ENCODE measurements at places on chromosomes 6 and 20.
A peak's percentile ranks its signal among the peaks of the same experiment; 100 is the strongest.

- no peak for DNase-seq
These were observed 158.3 kb upstream of the EEF1E1 start for GRCh38 chr6:8260610-8261009.

DNA sequence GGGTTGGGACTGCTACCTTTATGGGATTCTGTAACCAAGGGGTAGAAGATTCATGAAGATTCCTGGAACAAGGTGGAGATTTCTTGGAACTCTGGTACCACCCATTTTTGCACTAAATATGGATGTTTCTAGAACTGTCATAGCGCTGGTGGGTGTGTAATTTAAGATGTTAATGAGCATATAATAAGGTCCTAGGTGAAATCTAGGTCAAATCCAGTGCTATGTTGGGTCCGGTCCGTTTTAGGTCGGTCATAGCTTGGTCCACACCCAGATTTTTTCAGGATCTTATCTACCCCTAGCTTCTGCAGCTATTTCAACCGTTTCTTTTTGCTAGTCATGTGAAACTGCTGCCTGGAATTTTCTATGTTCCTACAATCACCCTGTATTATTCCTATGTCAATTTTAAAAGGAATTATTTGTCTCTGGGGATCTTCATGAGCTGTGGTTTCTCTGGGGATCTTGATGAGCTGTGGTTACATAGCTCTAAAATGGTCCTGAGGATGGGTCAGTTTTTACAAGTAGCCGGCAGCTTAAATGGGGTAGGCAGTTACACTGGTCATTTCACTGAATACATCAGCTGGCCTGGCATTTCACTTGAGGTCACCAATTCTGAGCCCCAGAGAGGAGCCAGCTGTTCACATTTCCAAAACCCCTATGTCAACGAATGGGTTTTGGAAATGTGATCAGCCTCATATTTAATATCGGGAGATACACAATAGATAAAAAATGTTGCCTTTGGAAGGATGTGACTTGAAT lies 652.3 kb upstream of the FLRT3 start:
- no peak for DNase-seq

DNA sequence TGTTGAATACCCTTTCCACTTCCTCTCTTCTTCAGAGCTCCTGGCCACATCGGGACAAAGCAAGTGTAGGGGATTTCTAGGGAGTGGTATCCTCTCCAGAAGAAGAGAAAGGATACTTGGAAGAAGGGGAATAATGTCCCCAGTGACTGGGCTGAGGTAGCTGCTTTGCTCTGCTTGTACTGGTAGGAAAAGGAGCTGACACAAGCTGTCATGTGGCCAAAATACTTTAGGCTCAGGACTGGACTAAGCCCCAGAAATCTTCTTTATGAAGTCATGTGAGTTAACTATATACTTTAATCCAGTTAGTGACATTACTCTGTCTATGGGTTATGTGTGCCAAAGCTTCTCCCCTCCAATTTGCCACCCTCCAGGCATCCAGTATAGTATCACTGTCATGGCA lies 40.5 kb downstream of the AKIRIN2 start:
- DNase-seq, result no peak

DNA sequence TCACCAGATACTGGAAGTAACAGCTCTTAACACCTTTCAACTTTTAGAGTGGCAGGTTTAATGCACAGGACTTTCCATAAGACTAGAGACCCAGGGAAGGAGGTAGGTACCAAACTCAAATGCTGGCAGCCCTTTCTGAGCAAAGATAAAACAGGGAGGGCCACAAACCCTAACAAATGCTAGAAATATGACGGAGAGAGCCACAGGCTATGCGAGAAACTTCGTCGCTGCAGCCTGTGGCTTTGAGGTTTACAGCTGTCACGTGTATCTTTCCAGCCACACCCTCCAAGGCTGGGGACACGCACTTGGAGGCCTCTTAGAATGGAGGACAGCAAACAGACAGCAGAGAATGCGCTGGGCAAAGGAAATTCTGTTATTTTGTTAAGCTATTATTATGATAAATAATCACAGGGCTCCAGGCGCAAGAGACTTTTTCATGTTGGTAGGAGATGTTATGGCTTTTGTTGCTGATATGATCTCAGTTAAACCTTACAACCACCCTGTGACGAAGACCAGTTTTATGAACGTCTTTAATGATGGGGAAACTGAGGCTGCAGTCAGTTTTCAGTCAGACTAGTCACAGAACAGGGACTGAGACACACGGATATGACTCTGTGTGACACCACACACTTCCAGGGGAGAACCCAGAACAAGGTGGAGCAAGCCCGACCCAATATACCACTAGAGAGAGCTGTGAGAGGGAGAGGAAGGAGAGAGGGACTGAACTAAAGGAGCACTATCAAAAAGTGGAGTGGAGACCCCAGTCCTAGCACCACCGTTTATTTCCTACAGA lies 2.0 kb downstream of the TRAM2 start:
- no peak for DNase-seq

DNA sequence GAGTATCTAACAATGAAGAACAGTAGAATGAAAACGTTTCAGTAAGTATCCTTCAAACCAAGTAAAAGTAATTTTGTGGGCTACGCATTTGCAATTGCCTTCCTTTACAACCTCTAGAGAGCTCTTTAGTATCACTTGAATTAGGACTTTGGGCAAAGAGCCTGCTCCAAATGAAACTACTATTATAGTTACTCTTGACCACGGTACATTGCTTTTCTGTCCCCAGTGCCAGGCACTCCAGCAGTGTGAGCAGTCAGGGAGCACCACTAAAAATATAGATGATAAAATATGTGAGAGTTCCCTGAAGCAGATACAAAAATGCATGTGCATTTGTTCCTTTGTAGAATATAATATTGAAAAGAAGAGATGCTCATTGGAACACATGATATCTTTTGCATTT lies 450.1 kb upstream of the MANEA start:
- no peak for DNase-seq

DNA sequence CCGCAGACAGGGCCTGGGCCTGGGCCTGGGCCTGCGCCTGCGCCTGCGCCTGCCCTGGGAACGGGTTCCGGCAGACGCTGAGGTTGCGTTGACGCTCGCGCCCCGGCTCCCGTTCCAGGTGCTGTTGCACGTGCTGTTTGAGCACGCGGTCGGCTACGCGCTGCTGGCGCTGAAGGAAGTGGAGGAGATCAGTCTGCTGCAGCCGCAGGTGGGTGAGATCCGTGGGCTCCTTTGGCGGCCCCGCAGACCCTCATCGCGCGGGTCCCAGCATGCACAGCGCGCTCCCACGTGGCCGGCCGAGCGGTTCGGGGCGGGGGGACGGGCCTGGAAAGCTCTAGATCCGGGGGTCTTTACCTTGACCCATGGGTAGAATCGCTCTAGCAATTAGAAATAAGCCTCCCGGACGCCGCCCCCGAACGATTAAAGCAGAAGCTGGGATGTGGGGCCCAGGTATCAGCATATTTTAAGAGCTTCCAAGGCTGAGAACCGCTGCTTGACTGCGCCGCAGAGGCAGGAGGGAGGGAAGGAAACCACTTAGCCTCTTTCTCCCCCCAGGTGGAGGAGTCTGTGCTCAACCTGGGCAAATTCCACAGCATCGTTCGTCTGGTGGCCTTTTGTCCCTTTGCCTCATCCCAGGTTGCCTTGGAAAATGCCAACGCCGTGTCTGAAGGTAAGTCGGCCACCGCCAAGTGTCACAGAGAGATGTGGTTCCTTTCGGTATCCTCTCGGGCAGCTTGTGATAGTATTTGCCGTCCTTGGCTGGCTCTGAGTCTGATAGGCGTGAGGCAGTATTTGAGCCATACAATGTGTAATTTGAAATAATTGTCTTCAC lies 508 bp downstream of the NOP56 start:
- peak; percentile 19 for DNase-seq

- DNase-seq, result no peak
These were observed 46.3 kb downstream of the NINL start for GRCh38 chr20:25538838-25539665.

GRCh38 chr6:47595785-47596184 lies 102.6 kb upstream of the ADGRF4 start:
- DNase-seq, result no peak

DNA sequence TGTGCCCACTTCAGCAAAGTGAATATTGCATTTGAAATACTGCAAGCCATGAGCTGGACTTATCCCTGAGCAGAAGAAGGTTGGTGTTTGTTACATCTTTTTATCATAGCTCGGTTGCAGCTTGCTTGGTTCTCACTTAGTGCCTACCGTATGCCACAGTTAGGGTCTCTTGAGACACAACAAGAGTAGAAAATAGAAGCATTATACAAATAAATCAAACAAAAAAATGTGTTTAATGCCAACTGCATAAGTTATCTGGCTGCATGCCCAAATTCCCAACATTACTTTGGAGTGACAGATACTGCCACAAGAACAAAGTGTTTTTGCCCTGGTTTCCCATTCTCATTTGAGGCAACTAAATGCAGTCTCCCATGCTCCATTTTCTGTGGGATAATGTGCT lies 53.9 kb upstream of the LAMP5 start:
- no peak for DNase-seq

- DNase-seq, result peak; percentile 33
These were observed 50.0 kb upstream of the SUPT3H start for GRCh38 chr6:45427726-45428125.

DNA sequence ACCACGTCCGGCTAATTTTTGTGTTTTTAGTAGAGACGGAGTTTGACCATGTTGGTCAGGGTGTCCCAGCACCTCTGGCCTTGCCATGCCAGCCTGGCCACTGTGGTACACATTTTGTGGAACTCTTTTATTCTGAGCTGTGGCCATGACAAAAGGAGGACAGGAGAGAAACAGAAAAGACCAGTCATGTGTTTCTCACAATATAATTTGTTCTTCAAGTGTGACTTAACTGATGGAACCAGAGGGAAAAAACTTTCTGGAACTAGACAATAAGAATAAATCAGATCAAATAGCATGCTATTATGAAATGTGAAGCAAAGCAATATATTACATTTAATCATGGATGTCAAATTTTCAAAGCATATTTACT lies 4.2 kb upstream of the RNASET2 start:
- no peak for DNase-seq

GRCh38 chr6:155371230-155371629 lies 56.9 kb upstream of the TFB1M start:
- DNase-seq, result no peak

DNA sequence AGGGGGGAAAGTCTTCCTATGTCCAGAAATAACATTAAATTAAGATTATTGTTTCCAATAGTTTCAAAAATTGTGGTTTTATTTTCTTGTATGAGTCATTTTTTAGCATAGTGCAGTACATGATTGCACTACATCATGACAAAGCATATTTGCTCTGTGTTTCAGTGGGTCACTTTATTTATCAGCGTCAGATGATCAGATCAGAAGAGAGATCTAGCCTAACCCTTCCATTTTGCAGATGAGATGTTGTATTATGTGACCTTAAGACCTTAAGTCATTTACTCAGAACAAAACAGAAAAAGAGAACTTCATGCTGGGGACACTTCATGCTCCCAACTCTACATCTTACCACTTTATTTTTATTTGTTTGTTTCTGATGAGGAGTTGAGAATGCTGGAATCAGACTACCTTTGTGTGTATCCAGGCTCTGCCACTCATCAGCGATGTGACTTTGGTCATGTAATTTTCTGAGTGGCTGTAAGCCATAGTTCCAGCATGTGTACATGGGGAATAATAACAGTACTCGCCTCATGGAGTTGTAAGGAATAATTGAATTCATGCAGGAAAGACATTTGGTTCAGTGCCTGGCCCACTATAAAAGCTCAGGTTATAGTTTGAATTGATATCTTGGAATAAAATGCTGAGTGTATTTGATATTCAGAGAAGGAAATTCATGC lies 13.5 kb downstream of the EYA4 start:
- no peak for DNase-seq

DNA sequence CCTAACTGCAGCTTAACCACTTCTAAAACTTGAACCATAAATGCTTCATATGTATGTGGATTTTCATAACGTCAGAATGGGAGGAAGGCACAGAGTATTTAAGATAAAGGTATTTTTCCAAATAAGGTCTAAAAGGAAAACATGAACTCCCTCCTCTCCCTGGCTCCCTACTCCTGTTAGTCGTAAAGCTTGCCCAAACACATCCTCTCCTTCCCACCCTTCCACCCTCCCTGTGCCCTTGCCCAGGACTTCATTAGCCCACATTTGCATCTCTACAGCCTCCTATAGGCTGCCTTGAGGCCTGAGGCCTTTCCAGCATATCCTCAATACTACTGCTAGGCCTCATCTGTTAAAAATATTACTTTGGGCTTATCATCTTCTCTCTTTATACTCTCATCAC lies 17.1 kb upstream of the SMIM13 start:
- DNase-seq, result no peak

DNA sequence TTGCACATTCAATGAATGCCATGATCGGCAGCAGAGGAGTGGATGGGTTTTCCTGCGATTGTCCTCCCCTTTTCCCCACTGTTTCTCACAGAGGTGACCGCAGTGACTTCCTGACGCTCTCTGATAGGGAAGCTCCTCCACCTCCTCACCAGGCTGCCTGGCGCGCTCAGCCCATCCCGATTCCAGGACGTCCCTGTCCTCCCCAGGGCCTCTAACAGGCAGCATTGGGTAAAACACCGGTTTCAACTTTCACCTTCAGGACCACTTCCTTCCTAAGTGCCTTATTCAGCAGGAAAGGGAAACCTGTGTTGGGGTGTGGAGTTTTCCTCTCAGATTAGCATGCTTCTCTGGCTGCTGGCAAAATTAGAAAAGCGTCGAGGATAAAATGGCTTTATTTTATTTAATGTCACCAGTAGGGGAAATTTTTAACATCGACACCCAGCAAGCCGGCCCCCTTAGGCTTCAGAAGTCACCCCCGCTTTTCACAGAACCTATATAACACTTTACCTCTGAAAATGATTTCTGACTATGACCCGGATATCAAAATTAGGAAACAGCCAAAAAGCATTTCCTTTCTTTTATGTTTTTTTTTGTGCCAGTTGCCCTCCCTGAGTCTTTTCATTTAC lies 570.4 kb upstream of the GJE1 start:
- peak; percentile 53 for DNase-seq

DNA sequence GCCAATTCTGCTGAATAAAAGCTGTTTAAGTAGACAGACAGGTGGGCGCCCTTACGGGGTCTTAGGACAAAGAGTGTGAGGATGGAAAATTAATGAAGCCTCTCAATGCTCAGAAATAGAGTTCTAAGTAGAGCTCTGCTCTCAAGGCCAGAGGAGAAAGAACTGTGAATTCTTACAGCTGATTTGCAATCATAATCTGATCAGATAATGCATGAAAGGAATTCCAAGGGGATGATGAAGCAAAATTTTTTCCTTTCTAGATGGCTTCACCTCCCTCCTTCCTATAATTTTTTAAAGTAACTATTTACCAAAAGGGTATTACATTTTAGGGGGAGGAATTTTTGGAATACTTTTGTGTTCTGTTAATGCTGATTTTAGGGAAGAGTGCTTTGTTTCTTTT lies 308.1 kb upstream of the HS3ST5 start:
- no peak for DNase-seq

GRCh38 chr6:12602951-12603672 lies 113.5 kb upstream of the PHACTR1 start:
- peak; percentile 32 for DNase-seq

DNA sequence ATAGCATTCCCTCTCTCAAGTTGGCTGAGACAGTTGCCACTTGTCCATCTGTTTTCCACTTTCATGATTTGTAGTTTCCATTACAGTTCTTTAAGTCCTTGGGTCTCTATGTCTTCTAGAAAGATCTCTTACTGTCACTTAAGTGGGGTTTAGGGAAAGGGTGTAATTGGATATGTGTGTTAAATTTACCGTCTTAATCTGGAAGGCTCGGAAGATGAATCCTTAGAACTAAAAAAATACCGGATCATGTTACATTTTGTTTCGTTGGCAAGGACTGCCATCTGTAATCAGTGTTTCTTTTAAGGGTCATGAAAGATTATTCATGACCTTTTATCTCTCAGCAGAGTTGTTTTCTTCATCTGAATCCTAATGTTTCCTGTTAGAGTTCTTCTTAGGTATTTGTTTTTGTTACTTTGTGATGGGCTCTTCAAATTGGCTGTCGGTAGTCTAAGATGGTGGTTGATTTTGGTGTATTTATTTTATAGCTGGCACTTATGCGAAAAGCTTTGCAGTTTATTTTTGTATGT lies 21.8 kb upstream of the BTBD3 start:
- DNase-seq, result no peak
